ENCODE measurements at places on chromosomes 5 and 9.
A peak's percentile ranks its signal among the peaks of the same experiment; 100 is the strongest.

DNA sequence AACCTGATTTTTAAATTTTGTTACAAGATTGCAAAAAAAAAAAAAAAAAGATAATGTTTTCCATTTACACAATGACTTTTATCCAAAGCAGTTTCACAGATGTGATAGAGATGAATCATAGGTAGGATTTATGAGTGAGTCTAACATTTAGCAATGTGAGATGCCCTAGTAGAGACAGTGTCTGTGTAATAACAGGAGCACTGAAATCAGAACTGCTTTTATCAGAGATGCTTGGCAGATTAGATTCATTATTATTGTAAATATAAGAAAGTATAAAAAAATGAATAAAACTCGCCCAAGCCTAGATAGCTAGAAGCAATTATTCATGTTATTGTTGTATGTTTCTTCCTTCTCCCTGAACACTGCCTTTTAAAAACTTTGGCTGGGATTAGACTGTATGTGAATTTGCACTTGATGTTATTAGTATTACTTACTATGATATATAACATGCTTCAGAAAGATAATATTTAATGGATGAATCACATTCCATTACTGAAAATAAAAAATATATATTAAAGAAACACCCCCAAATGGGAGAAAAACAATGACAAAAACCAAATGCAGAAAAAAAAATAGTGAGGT, 567.3 kb upstream of the KLF4 start:
- H3K36me3 ChIP-seq, result no peaks in the 10 kb centered on the region
- no peak overlapping the region for H3K4me3 ChIP-seq
- H3K27ac ChIP-seq, result peak overlapping the region; percentile 43
- H3K4me1 ChIP-seq, result peaks cover 58% of the 10 kb centered on the region
- H3K27me3 ChIP-seq, result no peaks in the 10 kb centered on the region

- no peak overlapping the region for H3K4me3 ChIP-seq
- no peak overlapping the region for H3K27ac ChIP-seq
- H3K27me3 ChIP-seq, result no peaks in the 10 kb centered on the region
- no peaks in the 10 kb centered on the region for H3K4me1 ChIP-seq
Measured at GRCh38 chr5:132526290-132526973, 16.9 kb downstream of the IL5 start.

GRCh38 chr9:110072597-110073355, 135.2 kb downstream of the C9orf152 start:
- no peaks in the 10 kb centered on the region for H3K27me3 ChIP-seq
- H3K4me1 ChIP-seq, result no peaks in the 10 kb centered on the region

DNA sequence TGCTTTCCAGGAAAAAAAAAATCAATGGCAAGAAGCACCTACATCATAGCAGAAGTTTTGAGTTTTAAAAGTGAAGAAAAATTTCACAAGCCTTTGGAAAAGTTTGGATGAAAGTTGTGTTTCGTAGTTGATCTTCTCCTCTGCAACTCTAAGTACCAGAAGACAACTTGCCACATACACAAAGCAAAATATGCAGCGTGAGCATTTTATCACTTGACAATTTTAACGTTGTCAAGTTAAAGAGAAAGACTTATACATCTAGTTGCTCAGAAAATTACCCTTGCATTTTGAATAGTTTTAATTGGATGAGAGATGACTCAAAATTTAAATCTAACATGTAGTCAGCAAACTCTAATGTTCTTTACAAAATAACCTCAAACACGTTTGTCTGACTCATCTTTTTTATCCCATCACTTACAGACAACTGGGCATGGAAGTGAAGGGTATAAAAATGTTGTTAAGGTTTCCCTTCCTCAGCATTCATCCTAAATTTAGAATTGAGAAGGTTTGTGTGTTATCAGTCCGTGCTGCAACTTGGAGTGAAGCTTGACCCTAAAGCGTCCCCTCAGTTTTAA, 213.4 kb downstream of the MARCHF11 start:
- no peaks in the 10 kb centered on the region for H3K4me1 ChIP-seq
- no peaks in the 10 kb centered on the region for H3K36me3 ChIP-seq
- DNase-seq, result no peak
- no peak overlapping the region for H3K4me3 ChIP-seq
- H3K27me3 ChIP-seq, result no peaks in the 10 kb centered on the region
- no peak overlapping the region for H3K27ac ChIP-seq

DNA sequence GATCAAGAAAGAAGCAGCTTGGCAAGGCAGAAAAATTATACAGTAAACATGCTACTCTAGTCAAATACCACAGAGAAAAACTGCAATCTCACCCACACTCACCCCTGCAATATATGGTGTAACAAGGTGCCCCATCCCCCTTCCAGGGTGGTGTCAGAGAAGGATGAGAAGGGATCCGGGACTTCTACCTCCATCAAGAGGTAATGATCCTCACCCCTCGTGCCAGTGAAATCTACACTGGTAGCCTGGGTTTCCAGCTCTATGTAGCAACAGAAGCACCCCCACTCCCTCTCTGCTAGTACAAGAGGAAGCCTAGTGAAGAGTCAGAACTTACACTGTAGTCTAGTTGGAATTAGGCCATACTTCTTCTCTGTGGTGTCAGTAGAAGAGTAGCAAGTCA, 18.9 kb downstream of the SLCO4C1 start:
- no peak for DNase-seq
- no peaks in the 10 kb centered on the region for H3K36me3 ChIP-seq
- H3K27me3 ChIP-seq, result no peaks in the 10 kb centered on the region

- DNase-seq, result no peak
- H3K27ac ChIP-seq, result no peak overlapping the region
- H3K4me3 ChIP-seq, result no peak overlapping the region
Measured at GRCh38 chr5:98504505-98504904, 269.0 kb upstream of the RGMB start.

GRCh38 chr5:167969998-167970397, 321.4 kb upstream of the WWC1 start:
- H3K4me1 ChIP-seq, result peaks cover 6% of the 10 kb centered on the region
- H3K27me3 ChIP-seq, result no peaks in the 10 kb centered on the region
- no peaks in the 10 kb centered on the region for H3K36me3 ChIP-seq

DNA sequence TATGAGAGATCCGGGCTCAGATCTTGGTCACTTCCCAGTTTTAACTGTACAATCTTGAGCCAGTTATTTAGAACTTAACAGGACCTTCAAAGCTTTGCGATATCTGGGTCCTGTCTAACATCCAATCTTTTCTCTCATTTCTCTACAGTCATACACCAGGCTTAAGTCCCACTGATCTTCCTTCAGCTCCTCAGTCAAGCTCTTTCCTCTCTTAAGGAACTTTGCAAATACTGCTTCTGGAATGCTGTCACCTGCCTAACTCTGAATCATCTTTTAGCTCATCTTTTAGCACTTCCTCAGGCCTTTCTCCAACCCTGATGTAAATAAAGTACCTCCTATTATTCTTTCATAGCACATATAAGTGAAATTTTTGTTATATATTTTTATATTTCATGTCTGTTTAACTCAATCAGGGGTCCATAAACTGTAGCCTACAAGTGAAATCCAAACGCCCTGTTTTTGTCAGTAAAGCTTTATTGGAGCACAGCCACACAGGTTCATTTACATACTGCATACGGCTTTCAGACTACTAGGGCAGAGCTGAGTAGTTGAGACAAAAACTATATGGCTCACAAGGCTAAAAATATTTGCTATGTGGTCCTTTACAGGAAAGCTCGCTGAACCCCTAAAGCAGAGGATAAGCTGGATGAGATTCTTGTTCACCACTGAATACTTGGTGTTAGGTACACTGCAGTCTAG, 63.5 kb downstream of the MEF2C start:
- no peaks in the 10 kb centered on the region for H3K27me3 ChIP-seq
- no peak overlapping the region for H3K4me3 ChIP-seq
- no peaks in the 10 kb centered on the region for H3K36me3 ChIP-seq

DNA sequence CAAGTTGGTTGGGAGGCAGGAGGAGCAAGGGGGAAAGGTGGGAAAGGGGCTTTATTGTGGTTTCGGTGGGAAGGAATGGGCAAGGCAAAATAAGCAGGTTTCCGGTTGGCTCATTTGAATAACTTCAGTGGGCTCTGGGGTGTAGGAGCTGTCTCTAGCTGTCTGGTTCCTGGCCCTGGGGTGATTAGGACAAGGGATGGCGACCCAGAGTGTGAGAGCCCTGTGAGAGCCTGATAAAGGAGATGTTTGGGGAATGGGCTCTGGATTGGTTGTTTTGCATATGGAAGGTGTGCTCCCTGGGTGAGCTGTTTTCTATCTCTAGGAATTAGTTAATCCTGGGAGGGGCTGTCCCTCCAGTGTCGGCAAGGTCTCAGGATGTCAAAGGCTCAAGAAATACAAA, 15.4 kb downstream of the ANKRD34B start:
- H3K4me3 ChIP-seq, result no peak overlapping the region
- no peaks in the 10 kb centered on the region for H3K27me3 ChIP-seq
- H3K36me3 ChIP-seq, result no peaks in the 10 kb centered on the region
- H3K27ac ChIP-seq, result no peak overlapping the region
- no peak for DNase-seq
- no peaks in the 10 kb centered on the region for H3K4me1 ChIP-seq

DNA sequence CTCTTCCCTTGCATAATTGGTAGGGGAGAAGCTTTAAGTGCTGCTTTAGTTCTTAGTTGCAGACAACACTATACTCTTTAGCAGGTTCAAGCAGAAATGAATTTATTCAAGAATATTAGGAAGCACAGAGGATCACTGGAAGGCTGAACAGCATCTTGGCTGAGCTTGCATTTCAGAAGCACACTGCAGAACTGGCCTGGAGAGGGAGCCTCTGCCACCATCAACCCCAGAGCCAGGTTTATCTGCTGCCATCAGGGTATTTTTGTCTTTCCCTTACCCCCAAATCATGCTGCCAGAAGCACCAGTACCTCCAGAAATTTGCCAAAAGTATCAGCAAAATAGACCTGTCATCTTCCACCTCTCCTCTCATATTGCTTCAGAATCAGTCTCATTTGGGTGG, 440.7 kb downstream of the DMAC1 start:
- H3K36me3 ChIP-seq, result no peaks in the 10 kb centered on the region
- H3K4me1 ChIP-seq, result no peaks in the 10 kb centered on the region
- H3K27me3 ChIP-seq, result no peaks in the 10 kb centered on the region
- no peak for DNase-seq
- H3K4me3 ChIP-seq, result no peak overlapping the region
- H3K27ac ChIP-seq, result no peak overlapping the region

DNA sequence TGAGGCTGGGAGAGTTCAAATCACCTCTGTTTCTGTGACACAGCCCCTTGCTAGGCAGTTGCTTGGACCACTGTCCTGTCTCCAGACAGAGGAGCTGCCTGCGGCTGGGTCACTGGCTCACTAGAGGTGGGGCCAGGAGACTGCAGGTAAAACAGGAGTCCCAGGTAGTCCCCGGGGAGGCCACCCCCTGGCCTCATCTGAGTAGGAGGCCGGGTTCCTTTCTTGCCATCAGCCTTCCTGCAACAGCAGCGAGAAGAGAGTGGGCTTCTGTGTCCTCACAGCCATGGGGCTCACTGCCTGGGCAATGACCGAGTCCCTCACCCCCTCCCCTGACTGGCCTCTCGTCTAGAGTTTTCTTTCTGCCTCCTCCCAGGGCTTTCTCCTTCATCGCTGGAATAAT, 197.5 kb downstream of the CDK5RAP2 start:
- H3K4me1 ChIP-seq, result no peaks in the 10 kb centered on the region
- no peak overlapping the region for H3K27ac ChIP-seq
- no peak overlapping the region for H3K4me3 ChIP-seq
- DNase-seq, result no peak

DNA sequence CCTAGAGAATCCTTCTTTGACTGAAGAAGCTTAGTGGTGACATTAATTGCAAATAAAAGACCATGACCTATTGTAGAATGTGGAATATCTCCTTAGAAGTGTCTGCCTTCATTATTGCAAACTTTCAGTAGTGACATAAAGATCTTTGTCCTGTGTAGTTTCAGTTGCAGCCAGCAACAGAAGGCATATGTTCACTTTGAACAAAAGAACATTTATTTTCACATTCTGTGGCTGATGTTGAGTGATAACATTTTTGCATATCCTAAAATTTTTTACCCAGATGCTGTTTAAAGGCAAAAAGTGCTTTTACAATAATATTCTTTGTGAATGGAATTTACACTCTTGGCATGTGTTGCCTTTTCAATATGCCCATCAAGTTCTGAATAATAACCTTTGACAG, 165.9 kb downstream of the TMC1 start:
- H3K27ac ChIP-seq, result no peak overlapping the region
- no peaks in the 10 kb centered on the region for H3K27me3 ChIP-seq
- H3K36me3 ChIP-seq, result no peaks in the 10 kb centered on the region
- no peak overlapping the region for H3K4me3 ChIP-seq
- no peaks in the 10 kb centered on the region for H3K4me1 ChIP-seq

GRCh38 chr9:109496218-109496617, 1.9 kb downstream of the PTPN3 start:
- no peak for DNase-seq
- H3K27ac ChIP-seq, result no peak overlapping the region
- peak overlapping the region; percentile 2 for H3K4me3 ChIP-seq

Data from vagina (tissue), 2 donors.